Right renal pelvis (tissue), 4 donors: ENCODE measurements at places on chromosomes 11 and 22.
A peak's percentile ranks its signal among the peaks of the same experiment; 100 is the strongest.

- no peak for DNase-seq
Observed at GRCh38 chr11:20274031-20274430, 89.5 kb upstream of the HTATIP2 start.

DNA sequence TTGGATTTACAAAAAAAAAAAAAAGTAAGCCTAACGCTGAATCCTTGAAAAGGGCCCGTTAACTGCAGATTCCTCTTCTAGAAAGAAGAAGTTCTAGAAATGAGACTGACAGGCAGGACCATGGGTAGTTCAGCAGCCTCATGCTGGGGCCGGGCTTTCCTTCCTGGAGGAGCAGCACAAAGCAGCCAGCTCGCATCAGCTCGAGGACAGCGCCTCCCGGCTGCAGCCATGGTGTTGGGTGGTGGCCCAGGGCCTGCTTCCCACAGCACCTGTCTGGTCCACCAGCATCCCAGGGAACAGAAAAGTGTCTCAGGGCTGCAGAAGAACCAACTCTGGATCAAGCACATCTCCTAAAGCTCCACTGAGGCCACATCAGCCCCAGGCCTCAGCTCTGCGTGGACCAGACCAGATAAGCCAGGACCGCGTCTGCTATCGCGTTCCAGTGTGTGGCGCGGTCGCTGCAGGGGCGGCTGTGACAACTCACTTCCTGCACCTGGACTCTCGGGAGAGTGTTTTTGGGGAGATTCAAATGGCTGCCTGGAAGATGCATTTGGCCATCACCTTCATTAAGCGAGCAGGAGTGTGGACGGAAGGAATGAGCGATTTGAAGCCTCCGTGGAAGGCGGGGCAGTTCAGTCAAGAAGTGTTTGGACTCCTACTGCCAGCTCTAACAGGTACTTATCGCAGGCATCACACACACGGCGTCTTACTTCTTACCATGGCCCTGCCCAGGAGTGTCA is 53.5 kb downstream of the MYH9 start:
- no peak for DNase-seq

DNA sequence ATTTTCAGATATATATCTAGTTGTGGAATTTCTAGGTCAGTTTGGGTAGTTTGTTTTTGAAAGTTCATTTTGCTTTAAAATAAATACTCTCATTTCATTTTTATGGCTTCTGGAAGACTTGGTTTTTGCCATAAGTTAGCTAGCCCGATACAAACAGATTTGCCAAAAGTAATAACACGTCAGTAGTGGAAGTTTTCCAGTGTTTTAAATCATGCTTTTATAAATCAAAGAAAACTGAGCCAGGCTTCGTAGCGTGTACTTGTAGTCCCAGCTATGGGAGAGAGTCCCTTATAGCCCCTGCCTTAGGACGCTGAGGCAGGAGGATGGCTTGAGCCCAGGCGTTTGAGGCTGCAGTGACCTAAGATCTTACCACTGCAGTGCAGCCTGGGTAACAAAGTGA is 21.7 kb upstream of the MICALL1 start:
- peak; percentile 74 for DNase-seq

DNA sequence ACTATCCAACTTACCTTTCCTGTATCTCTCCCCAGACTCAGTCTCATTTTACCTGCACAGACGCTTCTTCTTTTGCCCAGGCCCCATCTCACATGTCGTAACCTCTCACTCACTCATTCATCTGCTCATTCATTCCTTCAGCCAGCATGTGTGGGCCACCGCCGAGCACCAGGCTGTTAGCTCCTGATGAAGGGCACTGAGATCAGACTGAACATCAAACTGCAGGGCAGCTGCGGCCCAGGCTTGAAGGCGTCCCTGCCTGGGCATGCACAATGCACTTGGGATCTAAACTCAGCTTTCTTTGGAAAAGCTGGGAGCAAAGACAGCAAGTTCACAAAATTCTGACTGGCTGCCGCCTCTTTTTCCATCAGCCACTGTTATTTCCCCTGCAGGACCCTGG is 1456.3 kb downstream of the BRD1 start:
- DNase-seq: no peak

- no peak for DNase-seq
Observed at GRCh38 chr11:134469627-134470026, 57.6 kb upstream of the B3GAT1 start.

DNA sequence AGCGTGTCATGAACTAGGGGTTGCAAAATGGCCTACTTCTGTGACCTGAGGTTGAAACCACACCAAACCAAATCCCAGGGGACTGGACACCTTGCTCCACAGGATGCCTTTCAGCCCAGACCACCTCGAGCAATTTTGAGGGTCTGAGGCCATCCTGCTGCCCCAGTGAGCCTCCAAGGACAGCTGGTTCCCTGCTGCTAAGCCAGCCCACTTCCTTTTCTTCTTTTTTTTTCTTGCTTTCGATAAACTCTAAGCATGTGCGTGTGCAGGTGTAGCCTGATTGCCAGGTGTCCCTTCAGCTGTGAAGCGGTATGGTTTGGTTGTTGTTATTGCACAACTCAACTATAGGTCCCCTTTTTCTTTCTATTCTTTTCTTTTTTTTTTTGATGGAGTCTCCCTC is 2.7 kb downstream of the CRYBB1 start:
- DNase-seq: no peak

GRCh38 chr11:83205608-83206185 is 12.2 kb downstream of the ANKRD42 start:
- DNase-seq: no peak

- no peak for DNase-seq
Observed at GRCh38 chr11:65121447-65121864, 478 bp downstream of the FAU start.

DNA sequence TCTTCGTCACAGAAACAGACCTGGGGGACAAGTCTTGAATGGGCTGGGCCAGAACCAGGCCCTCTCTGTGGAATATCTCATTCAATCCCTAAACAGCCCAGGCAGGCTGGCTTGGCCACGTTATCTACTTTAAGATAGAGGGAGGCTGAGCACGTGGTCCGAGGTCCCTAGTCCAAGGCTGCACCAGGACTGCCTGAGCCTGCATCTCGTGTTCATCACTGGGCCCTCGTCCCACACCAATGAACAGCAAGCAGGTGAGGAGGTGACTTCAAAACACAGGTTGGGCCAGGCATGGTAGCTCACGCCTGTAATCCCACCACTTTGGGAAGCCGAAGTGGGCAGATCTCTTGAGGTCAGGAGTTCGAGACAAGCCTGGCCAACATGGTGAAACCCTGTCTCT is 20.3 kb upstream of the FGF3 start:
- no peak for DNase-seq

- no peak for DNase-seq
Observed at GRCh38 chr11:125435461-125436238, 60.4 kb downstream of the FEZ1 start.

DNA sequence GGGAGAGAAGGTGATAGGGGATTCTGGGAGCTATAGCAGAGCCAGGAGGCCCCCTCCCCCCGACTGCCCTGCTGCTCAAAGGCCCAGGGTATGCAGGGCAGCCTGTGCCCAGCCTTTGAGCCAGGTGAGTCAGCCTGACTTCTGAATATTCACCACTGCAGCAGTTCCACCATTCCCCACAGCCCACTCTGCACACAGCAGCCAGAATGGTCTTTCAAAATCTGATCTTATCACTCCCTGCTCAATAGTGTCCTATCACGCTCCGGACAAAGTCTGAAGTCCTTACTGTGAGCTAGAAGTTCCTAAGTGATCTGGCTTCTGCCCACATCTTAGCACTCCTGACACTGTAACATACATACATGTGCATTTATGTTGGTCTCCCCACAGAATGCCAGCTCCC is 111.7 kb downstream of the BUD13 start:
- DNase-seq: no peak

GRCh38 chr11:130455483-130456127 is 7.2 kb downstream of the ADAMTS15 start:
- no peak for DNase-seq

DNA sequence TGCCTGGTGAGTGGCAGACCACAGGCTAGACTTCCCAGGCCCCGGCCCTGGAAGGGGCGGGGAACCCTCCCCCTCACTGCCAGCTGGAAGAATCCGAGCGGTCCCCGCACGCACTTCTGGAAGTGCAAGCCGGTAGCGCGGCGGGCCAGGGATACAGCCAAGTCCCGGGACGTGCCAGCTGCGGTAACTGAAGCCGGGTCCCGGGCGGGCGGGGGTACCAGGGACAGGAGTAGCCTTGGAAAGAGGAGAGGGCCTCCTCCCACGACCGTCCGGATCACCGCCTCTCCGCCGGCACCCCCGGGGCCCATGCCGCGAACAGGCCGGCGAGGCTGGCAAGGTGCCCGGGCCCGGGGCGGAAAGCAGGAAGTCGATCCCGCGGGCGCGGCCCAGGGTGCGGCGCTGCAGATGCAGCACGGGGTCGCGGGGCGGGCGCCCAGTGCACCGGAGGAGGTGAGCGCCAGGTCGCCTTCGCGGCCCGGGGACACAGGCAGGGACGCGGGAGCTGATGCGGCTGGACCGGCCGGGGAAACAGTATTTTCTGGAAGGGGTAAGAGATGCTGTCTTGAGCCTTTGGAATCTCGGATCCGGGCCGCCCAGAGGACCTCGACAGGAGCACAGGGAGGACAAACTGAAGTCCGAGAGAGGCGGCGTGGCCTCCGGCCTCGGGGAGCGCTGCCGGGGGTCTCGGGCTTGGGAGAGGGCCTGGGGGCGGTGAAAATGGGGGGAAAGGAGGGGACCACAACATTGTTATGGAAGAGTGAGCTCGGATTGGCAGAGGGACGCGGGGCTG is 783 bp upstream of the SLC35C1 start:
- no peak for DNase-seq

- no peak for DNase-seq
Observed at GRCh38 chr11:14029971-14030920, 67.7 kb downstream of the SPON1 start.

DNA sequence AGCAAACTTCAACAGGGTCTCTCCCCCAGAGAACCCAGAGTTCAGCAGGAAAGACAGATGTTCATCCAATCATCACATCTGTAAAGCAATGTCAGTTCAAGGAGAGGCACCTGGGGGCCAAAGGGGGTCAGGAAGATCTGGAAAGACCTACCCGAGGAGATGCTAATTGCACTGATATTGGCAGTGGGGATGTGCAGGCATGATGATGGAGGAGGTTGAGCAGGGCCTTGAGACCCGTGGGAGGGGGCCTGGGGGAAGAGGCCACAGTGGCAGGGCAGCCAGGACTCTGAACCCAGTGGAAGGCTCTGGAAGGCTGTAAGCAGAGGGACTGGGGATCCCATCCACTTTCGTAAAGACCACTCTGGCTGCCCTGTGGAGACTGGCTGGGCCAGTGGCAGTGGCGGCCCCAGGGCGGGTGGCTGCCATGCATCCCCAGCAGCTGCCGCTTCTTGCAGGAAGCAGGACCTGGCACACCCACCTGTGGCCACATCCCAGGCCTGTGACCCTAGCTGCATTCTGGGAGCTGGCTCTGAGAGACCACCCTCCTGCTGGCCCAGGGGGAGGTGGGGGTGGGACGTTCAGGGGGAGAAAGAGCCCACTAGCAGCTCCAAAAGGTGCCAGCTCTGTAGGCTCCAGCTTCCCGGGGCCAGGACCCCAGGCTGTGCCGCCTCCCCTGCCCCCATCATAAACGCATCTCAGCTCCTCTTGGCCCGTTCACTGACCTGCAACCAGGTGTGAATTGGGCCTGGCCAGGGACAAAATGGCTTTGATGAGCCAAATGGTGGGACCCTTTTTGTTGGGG is 59.9 kb upstream of the FGF3 start:
- no peak for DNase-seq

- no peak for DNase-seq
Observed at GRCh38 chr22:36465232-36466021, 16.0 kb downstream of the TXN2 start.

- no peak for DNase-seq
Observed at GRCh38 chr11:102840018-102840417, 3.4 kb downstream of the MMP3 start.

GRCh38 chr22:35452351-35452781 is 52.4 kb downstream of the MCM5 start:
- DNase-seq: no peak

- no peak for DNase-seq
Observed at GRCh38 chr11:63907063-63907462, 9.9 kb downstream of the RCOR2 start.

DNA sequence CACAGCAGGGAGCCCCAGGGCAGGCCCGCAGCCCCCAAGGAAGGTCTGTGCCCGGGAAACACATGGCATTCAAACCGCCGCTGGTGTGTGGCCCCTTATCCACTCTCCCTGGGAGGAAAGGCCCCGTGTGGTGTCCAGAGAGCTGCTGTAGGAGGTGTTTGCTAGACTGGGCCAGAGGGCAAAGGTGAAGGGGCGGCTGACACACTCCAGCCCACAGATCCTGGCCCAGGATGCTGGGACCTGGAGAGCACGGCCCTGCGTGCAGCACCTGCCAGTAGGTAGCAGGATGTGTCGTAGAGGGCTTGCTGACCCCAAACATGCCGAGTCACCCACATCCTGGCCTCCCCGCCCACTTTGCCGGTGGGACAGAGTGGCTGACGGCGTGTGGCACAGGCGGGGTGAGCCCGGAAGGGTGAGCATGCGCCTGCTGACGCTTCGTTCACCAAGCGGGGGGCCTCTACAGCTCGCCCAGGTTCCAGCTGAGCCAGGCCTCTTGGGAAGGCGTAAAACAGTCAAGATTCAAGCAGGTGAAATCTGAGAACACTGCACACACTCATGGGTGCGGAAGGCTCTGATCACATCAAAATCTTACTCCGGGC is 11.0 kb downstream of the OSBPL5 start:
- no peak for DNase-seq

GRCh38 chr11:10699072-10699471 is 5.5 kb upstream of the IRAG1 start:
- no peak for DNase-seq

GRCh38 chr11:93817426-93818348 is 32.7 kb downstream of the VSTM5 start:
- no peak for DNase-seq

DNA sequence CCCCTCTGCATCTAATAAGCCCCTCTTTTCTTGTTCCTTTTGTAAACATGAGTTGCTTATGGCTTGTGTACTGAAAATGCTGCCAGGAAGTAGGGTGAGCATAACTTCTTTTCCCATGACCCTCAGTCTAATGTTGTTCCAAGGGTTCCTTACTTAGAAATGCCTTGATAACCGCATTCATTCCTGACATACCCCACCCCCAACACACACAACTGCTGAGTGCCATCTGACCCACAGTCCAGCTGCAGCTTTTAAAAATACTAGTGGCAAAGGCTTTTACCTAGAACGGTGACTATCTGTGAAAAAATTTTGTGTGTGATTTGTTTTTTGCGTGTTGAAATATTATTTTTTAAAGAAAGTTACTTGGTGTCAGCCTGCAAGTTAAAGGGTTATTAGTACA is 52.6 kb downstream of the ARHGAP42 start:
- no peak for DNase-seq

- DNase-seq: no peak
Observed at GRCh38 chr11:26688701-26689100, 33.2 kb downstream of the SLC5A12 start.

GRCh38 chr11:57124917-57125316 is 56.8 kb upstream of the LRRC55 start:
- no peak for DNase-seq

DNA sequence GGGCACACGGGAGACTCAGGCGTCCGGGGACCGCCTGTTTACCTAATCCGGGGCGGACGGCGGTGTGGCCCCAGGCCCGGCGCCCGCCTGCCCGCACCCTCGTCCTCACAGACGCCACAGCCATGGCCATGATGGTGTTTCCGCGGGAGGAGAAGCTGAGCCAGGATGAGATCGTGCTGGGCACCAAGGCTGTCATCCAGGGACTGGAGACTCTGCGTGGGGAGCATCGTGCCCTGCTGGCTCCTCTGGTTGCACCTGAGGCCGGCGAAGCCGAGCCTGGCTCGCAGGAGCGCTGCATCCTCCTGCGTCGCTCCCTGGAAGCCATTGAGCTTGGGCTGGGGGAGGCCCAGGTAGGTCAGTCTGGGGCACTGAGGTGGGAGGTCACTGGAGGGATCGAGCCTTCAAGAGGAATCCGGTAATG is 10.0 kb upstream of the RAB1B start:
- DNase-seq: no peak
